ENCODE measurements at places on chromosomes 2 and 18.

DNA sequence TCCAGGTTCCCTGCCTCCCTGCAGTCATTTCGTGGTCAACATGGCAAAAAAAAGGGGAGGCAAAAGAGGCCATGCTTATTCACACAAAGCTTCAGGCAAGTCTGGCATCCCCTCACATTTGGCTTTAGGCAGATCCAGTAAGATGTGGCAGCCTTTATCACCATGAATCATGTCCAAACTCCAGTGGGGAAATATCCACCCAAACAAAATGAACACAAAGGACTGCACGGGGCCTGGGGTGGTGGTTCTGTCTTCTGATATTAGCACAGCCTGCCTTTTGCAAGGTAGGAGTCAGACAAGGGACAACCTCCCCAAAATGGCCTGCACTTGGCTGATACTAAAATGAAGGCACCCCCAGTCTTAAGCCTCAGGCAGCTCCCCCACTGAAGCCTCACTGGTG lies 129.9 kb downstream of the ZBTB7C start:
- no peak for DNase-seq

DNA sequence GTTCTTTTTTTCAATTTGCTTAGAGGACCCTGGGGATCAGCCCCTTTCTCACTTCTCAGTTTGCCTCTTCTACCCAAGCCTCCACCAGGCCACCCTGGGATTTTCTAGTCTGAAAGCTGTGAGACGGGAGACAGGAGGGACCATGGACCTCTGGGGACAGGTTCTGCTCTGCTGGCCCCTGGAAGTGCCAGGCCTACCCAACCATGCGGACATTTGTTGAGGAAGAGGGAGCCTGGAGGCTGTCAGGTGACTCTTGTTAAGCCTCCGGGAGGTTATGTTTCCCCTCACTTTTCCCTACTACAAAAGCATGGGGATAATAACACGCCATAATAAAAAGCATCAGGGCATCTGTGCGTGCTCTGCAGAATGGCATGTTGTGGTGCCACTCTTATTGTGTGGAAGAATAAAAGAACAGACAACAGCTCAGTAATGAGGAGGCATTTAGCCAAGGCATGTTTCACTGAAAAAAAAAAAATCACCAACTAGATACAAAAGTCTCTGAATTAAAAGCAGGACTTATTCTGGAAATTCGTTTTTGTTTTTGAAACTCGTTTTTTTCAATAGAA lies 48.3 kb upstream of the PLA2R1 start:
- no peak for DNase-seq

- no peak for DNase-seq
Observed at GRCh38 chr2:172073518-172073917, 11.8 kb upstream of the DLX1 start.

- no peak for DNase-seq
Observed at GRCh38 chr18:66735933-66736332, 132.0 kb upstream of the CDH19 start.

DNA sequence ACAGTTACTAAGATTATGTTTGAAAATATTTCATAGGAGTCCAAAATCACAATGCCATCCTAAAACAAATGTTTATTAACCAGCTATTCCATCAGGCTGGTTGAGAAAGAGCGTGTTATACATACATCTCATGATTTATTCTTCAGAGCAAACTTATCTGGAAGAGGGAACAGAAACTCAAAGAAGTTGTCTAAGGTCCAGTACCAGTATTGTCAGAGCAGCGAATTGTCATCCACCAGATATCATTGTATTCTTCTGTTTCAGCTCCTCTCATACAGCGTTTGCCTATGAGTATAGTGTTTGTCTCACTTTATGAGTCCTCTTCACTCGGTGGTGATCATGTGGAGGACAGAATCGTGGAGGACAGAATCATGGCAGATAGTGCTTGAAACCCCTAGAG lies 238.2 kb downstream of the OSR1 start:
- no peak for DNase-seq
